ENCODE measurements at places on chromosomes 3 and 15. TPM values are rescaled to one million over a fixed set of nuclear protein-coding genes. Genes with fewer than 3 reads are reported as not detected.

DNA sequence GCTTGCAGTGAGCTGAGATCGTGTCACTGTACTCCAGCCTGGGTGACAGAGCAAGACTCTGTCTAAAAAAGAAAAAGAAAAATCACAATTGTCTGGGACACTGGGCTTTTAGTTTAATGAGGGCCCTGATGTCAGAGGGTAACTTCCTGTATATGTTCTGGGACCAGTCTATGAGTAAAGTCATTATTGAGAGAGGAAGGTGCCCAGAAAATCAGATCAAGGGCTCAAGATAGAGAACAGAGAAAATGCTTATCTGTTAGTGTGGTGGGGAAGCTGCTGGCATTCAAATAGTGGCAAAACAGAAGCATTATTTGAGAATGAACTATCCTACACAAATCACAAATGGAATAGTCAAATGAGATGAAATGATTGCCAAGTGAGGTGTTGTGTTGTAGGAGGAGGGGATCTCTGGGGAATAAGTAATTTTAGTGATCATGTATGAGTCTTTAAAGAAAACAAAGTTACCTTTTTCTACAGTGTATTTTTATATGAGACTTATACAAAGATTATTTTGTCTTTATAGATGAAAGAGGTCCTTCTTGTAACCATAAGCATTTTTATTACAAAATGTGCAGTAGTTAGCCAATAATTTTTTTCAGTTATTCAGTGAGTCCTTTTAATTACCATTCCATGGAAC lies 13.4 kb downstream of the ARIH2 start:
- DNase-seq, result no peak

GRCh38 chr3:182889948-182890629 lies 90.2 kb downstream of the DCUN1D1 start:
- no peak for DNase-seq

DNA sequence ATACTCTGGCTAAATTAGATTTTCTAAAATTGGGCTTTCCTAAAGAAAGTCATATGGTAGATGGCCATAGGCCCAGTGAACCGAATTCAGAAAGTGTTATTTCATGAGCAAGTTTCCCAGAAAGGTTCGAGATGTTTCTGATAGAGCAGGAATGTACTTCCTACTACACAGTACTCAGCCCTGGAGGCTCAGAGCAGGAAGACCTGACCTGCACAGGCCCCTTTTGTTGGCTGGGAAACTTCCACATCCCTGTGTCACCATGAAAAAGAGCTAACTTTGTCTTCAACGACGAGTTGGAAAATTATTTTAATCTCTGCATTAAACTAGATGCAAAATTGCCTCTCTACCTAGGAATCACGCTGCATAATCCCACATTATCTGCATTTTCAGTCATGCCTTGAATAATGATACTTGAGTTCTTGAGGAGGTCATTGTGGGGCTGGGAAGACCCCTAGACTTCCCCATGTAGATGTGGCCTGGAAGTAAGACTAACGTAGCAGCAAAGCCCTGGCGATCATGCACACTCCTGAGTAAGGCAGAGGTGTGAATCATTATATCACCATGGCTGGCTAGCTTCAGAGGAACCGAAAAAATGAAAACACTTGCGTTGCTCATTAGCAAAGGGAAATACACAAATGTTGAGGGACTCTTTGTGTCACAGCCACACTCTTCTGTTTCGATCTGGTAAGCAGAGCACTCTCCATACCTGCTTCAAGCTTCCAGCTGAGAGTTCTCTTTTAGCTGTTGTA lies 47.1 kb downstream of the CMTM7 start:
- DNase-seq, result no peak

- DNase-seq, result no peak
Measured at GRCh38 chr3:68274286-68274685, 619.9 kb upstream of the SUCLG2 start.

DNA sequence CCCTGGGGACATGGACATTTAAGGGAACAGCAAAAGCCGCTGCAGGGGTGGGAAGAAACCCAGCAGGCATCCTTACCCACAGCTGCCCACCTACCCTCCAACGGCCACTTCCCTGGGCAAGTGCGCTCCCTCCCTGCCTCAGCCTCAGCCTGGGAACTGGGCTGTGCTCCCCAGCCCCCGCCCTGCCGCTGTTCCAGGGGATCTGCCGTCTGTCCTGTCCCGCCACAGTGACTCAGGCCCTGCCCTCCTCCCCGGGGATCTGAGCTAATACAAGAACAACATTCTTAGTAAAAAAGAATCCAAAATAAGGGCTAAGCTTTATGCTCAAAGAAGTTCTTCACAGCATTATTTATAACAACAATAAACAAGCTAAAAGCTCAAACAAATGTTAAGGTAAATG lies 7.4 kb upstream of the IQSEC1 start:
- no peak for DNase-seq

DNA sequence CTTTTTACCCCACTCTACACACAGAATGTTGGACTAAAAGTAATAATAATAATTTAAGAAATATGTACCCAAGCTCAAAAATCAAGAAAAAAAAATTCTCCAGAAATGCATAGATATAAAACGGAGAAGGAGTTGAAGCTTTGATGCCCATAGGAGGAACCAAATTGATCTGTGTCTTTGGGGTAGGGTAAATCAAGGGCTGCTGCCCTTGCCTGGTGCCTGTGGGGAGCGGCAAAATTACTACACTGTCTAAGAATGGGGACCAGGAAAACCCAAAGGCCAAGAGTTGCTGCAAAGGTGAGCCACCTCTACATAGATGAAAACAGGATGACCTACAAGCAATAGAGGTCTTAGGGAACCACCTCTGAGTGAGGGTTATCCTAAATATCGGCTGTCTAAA lies 56.0 kb upstream of the SPPL2A start:
- no peak for DNase-seq

C3orf49 gene
- not detected for total RNA-seq

ROPN1 gene
- not detected for total RNA-seq

KNG1 gene
- total RNA-seq, result not detected

All from IMR-90 (cell line).